ENCODE measurements at places on chromosomes 4 and X. TPM values are rescaled to one million over a fixed set of nuclear protein-coding genes. Genes with fewer than 3 reads are reported as not detected.

RGN gene
- 6.5 TPM for total RNA-seq

DNA sequence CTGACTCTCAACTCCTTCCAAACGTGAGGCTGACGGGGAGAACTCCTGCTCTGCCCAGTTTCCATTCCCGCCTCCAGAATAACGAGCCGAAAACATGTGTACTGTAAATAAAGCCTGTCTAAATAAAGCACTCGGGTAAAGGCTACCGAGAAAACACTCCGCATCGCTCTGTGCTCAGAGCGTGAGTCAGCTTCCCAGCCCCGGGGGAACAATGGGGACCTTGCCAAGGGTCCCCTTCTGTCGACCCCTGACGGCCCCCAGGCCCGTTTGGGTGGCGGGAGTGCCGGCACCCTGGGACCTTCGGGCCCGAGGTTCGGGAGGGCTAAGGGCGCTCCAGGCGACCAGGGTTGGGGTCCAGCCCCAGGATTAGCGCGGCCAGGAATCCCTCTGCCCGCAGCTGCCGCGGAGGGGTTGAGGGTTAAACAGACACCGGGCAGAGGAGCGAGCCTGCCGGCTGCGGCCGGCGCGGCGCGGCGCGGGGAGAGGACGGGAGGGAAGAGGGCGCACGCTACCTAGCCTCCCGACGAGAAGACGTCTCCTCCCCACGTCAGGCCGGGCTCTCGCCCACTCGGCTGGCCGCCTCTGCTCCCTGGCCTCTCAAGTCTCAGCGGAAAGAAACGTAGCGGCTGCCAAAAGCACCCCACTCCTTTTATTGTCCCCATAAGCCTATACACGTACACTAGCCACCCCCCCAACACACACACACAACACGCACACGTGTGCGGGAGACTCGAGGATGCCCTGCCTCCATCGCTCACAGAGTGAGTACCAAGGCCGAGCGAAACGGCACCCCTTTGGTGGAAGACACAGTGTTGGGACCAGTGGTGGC lies 85.5 kb downstream of the BCOR start:
- peak overlapping the region; percentile 58 for H3K4me3 ChIP-seq
- no peaks in the 10 kb centered on the region for H3K27me3 ChIP-seq
- peak overlapping the region; percentile 90 for H3K27ac ChIP-seq
- DNase-seq = no peak

DNA sequence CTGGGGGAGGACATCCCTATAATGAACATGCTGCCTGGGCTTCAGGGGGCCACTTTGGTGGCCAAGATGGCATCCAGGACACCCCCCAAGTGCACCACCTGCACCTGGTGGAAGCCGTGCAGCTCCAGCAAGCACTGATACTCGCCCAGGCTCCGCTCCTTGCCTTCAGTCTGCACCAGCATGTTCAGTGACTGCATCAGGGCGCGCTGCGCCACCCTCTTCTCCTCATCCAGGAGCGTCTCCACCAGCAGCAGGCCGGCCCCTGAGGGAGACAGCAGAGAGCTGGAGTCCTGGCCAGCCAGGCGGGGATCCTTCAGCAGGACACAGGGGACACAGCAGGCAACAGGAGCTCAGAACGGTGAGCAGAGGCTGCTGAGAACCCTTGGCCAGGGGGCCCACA lies 11.3 kb upstream of the SLC25A6 start:
- H3K4me3 ChIP-seq = no peak overlapping the region
- DNase-seq = no peak
- no peaks in the 10 kb centered on the region for H3K27me3 ChIP-seq
- H3K27ac ChIP-seq = no peak overlapping the region

- H3K27ac ChIP-seq = no peak overlapping the region
- no peaks in the 10 kb centered on the region for H3K36me3 ChIP-seq
Measured at GRCh38 chr4:98778206-98778605, 119.8 kb upstream of the TSPAN5 start.

MMAA gene
- 3.4 TPM for total RNA-seq

TMA16 gene
- total RNA-seq = 16.2 TPM

CLCN4 gene
- 0.42 TPM for total RNA-seq
